ENCODE measurements at places on chromosomes 13 and 19.

- no peak for DNase-seq
Observed at GRCh38 chr13:112331675-112332074, 44.5 kb upstream of the SPACA7 start.

GRCh38 chr19:52584736-52585440 is 14.8 kb downstream of the ZNF701 start:
- DNase-seq: no peak

DNA sequence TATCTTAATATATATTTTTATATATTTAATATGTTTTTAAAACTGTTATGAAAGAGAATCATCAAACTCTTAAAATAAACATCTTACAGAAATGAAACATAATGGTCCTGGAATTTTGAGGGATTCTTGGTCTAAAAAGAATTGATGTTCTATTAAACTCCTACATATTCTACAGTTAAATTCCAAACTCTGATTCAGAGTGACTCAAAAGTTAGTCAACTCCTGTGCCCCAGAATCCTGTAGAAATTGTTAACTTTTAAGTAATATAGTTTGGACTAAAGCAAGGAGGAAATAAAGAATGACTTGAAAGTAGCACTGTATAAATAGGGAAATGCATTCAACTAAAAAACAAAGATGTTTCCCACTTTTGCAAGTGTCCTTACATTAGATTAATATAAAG is 47.7 kb downstream of the FNDC3A start:
- no peak for DNase-seq

DNA sequence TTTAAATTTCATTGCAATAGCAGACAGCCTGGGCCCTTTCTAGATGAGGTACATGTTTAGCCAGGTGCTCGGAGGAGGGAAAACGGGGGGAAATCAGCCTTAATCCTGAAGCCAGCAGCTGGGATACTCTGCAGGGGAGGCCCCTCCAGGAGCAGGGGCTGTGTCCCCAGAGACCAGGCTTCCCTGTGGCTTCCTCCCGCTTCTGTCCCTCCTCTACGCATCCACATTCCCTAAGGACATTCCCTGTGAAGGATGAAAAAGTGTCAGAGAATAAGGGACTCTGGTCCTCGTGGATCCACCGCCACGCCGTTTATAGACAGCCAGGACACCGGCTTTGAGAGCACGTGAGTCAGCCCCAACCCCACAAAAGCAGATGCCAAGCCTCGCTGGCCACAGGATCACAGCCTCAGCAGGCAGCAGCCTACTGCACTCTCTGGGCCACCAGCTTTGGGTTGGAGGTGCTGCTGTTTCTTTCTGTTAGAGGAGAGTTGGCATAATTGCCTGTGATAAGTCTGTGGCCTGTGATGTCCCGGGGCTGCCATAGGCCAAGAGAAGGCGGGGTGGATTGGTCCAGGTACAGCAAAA is 36.7 kb upstream of the RANBP3 start:
- no peak for DNase-seq

DNA sequence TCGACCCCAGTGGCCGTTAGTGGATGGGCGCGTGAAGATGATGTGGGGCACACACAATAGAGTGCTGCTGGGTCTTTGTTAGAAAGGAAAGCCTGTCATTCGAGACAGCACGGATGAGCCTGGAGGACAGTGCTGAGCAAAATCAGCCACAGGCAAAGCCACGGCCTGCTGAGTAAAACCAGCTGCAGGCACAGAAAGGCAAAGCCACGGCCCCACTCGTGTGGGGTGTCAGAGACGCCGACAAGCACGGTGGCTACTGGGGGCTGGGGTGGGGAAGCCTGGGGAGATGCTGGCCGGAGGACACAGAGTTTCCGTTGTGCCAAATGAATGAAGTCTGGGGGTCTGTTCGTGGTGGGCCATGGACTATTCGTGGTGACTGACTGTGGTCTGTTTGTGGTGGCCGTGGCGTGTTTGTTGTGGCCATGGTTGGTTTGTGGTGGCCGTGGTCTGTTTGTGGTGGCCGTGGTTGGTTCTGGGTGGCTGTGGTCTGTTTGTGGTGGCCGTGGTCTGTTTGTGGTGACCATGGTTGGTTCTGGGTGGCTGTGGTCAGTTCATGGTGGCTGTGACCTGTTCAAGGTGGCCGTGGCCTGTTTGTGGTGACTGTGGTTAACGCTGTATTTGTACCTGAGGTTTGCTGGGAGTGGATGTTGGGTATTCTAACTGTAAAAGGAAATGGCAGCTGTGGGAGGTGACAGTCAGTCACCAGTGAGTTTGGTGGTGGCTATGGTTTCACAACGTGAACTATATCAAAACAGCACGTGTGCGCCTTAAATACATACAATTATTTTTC is 36.3 kb downstream of the MCF2L start:
- no peak for DNase-seq

GRCh38 chr19:14053032-14053431 is 8.8 kb downstream of the PALM3 start:
- no peak for DNase-seq

- no peak for DNase-seq
Observed at GRCh38 chr19:5392486-5392885, 51.9 kb upstream of the PTPRS start.

DNA sequence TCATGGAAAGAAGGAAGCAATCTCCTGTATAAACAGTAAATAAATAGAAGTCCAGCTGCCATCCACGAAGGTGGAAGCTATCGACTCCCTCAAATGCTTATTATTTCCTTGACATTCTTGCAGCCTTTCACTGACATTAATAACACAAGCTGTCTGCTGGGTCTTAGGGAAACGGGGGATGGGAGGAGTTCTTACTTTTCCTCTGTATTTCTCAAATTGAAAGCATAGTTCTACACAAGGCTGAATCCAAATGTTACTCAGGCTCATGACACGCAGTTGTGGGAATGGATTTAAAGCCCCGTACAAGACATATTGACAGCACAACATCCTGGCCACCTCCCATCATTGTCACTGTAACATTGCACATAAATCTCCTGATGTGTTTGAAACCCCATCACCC is 4.0 kb downstream of the SERPINE3 start:
- no peak for DNase-seq

DNA sequence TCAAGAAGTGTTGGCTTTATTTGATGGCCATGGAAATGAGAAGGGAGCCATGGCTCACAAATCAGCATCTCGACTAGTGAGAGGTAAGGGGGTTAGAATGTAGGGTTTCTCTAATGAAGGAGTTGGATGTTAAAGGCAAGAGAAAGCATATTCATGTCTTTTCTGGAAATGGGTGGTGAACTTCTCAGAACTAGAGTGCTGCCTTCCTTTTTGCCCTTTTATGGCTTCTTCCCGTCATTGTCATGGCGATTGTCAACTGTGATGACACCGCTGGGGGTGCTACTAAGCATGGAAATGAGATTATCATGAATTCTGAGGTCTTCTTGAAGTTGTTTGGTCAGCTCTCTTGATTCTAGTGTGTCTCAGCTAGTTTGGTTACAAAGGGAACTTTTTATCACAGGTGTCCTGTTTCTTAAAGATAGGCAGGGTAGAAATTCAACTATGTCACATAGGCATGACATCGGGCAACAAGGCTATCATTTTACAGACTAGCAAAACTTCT is 180.4 kb downstream of the LIG4 start:
- DNase-seq: no peak

GRCh38 chr13:111267205-111267604 is 53.2 kb upstream of the TEX29 start:
- DNase-seq: no peak

DNA sequence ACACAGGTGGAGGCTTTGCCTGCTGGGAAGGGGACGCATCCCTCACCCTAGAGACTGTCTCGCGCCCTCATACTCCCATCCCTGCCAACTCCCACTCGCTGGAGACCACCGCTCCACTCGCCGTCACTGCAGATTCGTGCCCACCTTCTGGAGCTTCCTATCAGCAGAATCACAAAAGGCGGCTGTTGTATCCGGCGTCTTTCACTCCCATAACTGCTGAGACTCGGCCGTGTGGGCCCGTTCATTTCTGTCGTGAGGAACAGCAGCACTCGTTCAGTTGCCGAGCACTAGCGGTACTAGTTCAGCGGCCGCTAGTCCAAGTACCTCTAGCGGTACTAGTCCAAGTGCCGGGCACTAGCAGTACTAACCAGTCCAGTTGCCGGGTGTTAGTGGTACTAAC is 124.6 kb upstream of the MCF2L start:
- DNase-seq: no peak

DNA sequence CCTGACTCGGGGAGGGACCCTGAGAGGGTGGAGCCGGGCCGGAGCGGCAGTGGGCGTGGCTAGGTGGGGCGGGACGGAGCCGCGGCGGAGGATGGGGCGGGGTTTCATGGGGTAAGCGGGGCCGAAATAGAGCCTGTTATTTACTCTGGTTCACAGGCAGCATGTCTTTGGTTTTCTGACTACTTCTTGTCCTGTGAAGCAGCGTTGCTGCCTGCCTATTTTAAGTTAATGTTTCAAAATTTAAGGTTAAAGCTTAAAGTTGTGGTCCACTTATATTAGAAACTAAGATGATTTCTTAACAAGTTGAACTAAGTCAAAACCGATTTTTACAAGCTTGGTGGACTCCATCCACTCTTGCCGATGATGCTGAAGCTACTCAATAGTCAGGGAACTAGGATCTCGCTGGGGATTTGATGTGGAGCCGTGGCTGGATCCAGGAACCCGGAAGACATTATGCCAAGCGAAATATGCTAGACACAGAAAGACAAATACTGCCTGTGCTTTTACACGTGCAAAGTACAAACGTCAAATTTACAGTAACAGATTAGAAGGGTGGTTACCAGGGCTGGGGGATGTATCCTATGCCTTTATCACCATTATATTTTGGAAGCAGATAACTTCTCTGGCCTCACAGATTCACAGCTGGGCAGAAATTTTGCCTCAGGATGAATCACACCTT is 433 bp upstream of the ZNF616 start:
- DNase-seq: peak; percentile 13

DNA sequence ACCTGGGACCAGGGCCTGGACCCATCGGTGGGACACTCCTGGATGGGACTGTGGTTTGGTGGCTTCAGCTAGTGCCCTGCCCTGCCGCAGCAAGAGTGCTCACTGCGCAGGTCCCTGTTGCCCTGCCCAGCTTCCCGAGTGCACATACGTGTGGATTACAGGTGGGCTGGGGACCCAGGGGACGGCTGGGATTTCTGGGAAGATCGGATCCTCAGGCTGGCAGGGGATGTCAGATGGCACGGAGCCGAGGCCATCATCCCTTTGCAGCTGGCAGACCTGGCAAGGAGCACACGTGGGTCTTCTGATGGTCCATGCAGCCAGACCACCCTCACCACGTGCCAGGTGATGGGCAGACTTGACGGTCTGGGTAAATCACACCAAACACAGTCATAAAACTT is 69.3 kb downstream of the CHST8 start:
- DNase-seq: no peak
